Hepatocyte (in vitro differentiated cells): ENCODE measurements at places on chromosomes 5 and 9. TPM values are rescaled to one million over a fixed set of nuclear protein-coding genes. Genes with fewer than 3 reads are reported as not detected.

EXOC3 gene
- polyA plus RNA-seq: 36.1 and 45.3 TPM in 2 replicates

UNC13B gene
- 7.1 and 10.4 TPM in 2 replicates for polyA plus RNA-seq

C9orf153 gene
- not detected in 2 replicates for polyA plus RNA-seq

PCDHGB3 gene
- not detected in 2 replicates for polyA plus RNA-seq

CARTPT gene
- 0.57 TPM in 1 of 2 replicates, not detected in the other for polyA plus RNA-seq

TMEM252 gene
- 0.16 and 0.41 TPM in 2 replicates for polyA plus RNA-seq

FBN2 gene
- 41.0 and 56.7 TPM in 2 replicates for polyA plus RNA-seq

C5orf22 gene
- 12.7 and 15.8 TPM in 2 replicates for polyA plus RNA-seq

AHRR gene
- 1.8 and 2.4 TPM in 2 replicates for polyA plus RNA-seq

KIF4B gene
- 0.05 TPM in 1 of 2 replicates, not detected in the other for polyA plus RNA-seq

TPRN gene
- 82.3 and 104 TPM in 2 replicates for polyA plus RNA-seq

PCSK1 gene
- 0.08 TPM in 1 of 2 replicates, not detected in the other for polyA plus RNA-seq

PHAX gene
- 56.6 and 57.0 TPM in 2 replicates for polyA plus RNA-seq

TEX48 gene
- not detected in 2 replicates for polyA plus RNA-seq

GABRA6 gene
- polyA plus RNA-seq: not detected in 2 replicates

FBP1 gene
- 38.4 and 65.3 TPM in 2 replicates for polyA plus RNA-seq

CCNG1 gene
- 141 and 158 TPM in 2 replicates for polyA plus RNA-seq

PCDHA4 gene
- 9.1 and 12.3 TPM in 2 replicates for polyA plus RNA-seq

OR1Q1 gene
- not detected in 2 replicates for polyA plus RNA-seq

SPATA24 gene
- 5.5 and 9.8 TPM in 2 replicates for polyA plus RNA-seq

MEGF10 gene
- polyA plus RNA-seq: 1.1 and 1.7 TPM in 2 replicates

HK3 gene
- polyA plus RNA-seq: not detected in 2 replicates

DELE1 gene
- polyA plus RNA-seq: 31.5 and 32.6 TPM in 2 replicates
